ENCODE measurements at places on chromosomes 2 and 18. TPM values are rescaled to one million over a fixed set of nuclear protein-coding genes. Genes with fewer than 3 reads are reported as not detected.
A peak's percentile ranks its signal among the peaks of the same experiment; 100 is the strongest.

Gene MOCOS
- total RNA-seq: 11.8 TPM

Gene STEAP3
- 18.1 TPM for total RNA-seq

Gene NFATC1
- 2.1 TPM for total RNA-seq

Gene WDCP
- total RNA-seq: 2.8 TPM

Gene ABCG8
- not detected for total RNA-seq

Gene NOP58
- total RNA-seq: 95.2 TPM

Gene HDLBP
- total RNA-seq: 301 TPM

DNA sequence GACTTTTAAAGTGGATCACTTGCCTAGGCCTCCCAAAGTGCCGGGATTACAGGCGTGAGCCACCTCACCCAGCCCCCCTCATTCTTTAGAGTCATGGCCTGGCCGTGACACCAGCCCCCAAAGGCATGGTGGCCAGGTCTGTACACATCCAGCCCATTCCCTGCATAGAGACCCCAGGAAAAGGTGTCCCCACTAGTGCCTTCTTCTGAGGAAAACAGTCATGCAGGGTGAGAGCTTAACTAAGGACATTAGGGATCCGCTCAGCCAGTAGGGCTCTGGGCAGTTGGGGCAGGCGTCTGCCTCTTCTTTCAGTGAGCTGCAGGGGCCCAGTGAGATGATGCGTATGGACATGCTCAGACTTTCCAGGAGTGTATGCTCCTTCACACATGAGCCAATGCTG is 5.7 kb upstream of the AMER3 start:
- no peak overlapping the region for H3K4me3 ChIP-seq
- no peaks in the 10 kb centered on the region for H3K27me3 ChIP-seq
- no peaks in the 10 kb centered on the region for H3K36me3 ChIP-seq
- DNase-seq: no peak

- peaks cover 7% of the 10 kb centered on the region for H3K4me1 ChIP-seq
- no peak for DNase-seq
- H3K27ac ChIP-seq: no peak overlapping the region
- H3K27me3 ChIP-seq: no peaks in the 10 kb centered on the region
- no peaks in the 10 kb centered on the region for H3K36me3 ChIP-seq
Measured at GRCh38 chr18:24491927-24492834, 31.7 kb downstream of the HRH4 start.

GRCh38 chr2:137921105-137921880 is 43.0 kb upstream of the HNMT start:
- H3K27ac ChIP-seq: no peak overlapping the region
- no peak for DNase-seq
- H3K4me3 ChIP-seq: no peak overlapping the region
- H3K27me3 ChIP-seq: no peaks in the 10 kb centered on the region
- no peaks in the 10 kb centered on the region for H3K36me3 ChIP-seq

- H3K27ac ChIP-seq: no peak overlapping the region
- H3K4me3 ChIP-seq: no peak overlapping the region
- H3K4me1 ChIP-seq: no peaks in the 10 kb centered on the region
Measured at GRCh38 chr2:6111781-6112261, 419.6 kb downstream of the SOX11 start.

DNA sequence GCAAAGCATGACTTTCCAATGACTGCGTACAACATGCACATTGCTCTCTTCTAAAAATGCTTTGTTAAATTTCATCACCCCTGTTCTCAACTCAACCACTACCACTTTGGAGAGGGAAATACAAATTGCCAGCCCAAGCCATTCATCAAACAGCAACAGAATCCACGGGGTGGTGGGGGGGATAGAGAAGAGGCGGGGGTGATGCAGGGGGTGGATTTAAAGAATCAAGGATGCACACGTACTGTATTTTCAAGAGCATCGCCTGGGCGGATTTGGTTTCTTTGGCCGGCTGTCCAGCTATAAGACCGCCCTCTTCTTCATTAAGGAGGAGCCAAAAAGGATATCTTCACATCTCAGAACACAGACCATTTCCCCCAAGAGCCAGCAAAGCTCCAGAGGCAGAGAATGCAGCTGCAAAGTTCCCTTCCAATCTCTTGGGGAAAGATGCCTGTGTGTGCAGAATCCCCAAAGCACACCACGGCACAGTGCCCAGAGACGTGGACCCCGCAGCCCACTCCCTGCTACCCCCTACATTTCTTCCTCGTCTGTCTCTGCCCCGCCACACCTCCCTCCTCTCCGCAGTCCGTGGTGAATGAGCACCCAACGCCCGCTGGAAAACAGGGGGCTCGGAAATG is 977 bp downstream of the SLC8A1 start:
- no peak for DNase-seq
- H3K27me3 ChIP-seq: no peaks in the 10 kb centered on the region
- H3K4me1 ChIP-seq: peaks cover 3% of the 10 kb centered on the region
- H3K4me3 ChIP-seq: peak overlapping the region; percentile 50
- H3K36me3 ChIP-seq: no peaks in the 10 kb centered on the region
- peak overlapping the region; percentile 78 for H3K27ac ChIP-seq

DNA sequence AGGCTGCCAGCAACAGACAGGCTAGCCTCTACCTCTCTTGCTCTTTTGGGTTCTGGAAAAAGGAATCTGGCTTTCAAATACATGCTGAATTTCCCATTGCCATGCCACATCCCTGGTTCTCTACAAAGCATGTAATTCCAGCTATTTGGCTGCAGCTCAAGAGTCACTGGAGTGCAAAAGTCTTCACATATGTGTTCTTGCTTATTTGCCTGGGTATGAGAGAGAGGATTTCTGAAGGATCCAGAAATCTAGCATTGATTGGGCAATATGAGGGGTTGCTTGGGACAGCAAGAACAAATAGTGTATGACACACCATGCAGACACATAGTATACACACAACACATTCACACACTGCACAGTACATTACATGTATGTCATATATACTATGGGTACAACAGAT is 30.7 kb upstream of the LGALSL start:
- no peaks in the 10 kb centered on the region for H3K36me3 ChIP-seq

GRCh38 chr2:150495993-150496627 is 8.6 kb upstream of the RND3 start:
- H3K36me3 ChIP-seq: no peaks in the 10 kb centered on the region
- no peak overlapping the region for H3K4me3 ChIP-seq
- H3K4me1 ChIP-seq: peaks cover 11% of the 10 kb centered on the region
- H3K27ac ChIP-seq: no peak overlapping the region
- no peak for DNase-seq
- H3K27me3 ChIP-seq: no peaks in the 10 kb centered on the region

GRCh38 chr2:4745056-4745991 is 946.9 kb upstream of the SOX11 start:
- DNase-seq: no peak
- no peak overlapping the region for H3K27ac ChIP-seq
- no peak overlapping the region for H3K4me3 ChIP-seq
- no peaks in the 10 kb centered on the region for H3K27me3 ChIP-seq

- peaks cover 20% of the 10 kb centered on the region for H3K4me1 ChIP-seq
- H3K27me3 ChIP-seq: no peaks in the 10 kb centered on the region
- H3K36me3 ChIP-seq: no peaks in the 10 kb centered on the region
- DNase-seq: no peak
- no peak overlapping the region for H3K4me3 ChIP-seq
Measured at GRCh38 chr2:205658572-205658971, 23.7 kb upstream of the NRP2 start.

GRCh38 chr2:70962211-70962884 is 16.1 kb upstream of the ANKRD53 start:
- H3K36me3 ChIP-seq: no peaks in the 10 kb centered on the region
- no peak overlapping the region for H3K4me3 ChIP-seq
- DNase-seq: no peak

GRCh38 chr2:46177461-46178089 is 119.6 kb upstream of the EPAS1 start:
- H3K4me3 ChIP-seq: no peak overlapping the region
- H3K36me3 ChIP-seq: no peaks in the 10 kb centered on the region
- no peak for DNase-seq
- no peaks in the 10 kb centered on the region for H3K27me3 ChIP-seq

DNA sequence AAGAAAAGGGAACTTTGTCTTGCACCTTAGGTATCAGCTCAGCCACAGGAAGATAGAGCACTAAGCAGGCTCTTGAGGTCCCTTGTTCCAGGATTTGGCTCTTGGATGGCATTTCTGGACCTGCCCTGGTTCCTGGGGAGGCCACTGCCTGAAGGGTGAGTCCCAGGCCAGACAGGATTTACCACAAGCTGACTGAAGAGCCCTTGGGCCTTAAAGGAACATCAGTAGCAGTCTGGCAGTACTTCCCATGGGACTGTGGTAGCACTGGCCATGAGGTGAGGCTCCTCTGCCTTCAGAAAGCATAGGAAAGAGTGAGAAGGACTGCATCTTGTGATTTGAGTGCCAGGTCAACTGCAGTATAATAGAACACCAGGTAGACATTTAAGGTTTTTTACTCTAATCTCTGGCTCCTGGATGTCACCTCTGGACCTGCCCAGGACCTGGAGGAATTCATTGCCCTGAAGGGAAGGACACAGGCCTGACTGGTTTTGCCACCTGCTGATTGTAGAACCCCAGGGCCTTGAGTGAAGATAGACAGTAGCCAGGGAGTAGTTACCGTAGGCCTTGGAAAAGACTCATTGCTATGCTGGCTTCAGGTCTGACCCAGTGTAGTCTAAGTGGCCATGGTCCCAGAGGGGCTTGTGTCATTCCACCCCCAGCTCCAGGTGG is 154.4 kb upstream of the CREB1 start:
- no peak overlapping the region for H3K27ac ChIP-seq
- H3K27me3 ChIP-seq: no peaks in the 10 kb centered on the region
- no peak overlapping the region for H3K4me3 ChIP-seq
- no peaks in the 10 kb centered on the region for H3K4me1 ChIP-seq
- DNase-seq: no peak

DNA sequence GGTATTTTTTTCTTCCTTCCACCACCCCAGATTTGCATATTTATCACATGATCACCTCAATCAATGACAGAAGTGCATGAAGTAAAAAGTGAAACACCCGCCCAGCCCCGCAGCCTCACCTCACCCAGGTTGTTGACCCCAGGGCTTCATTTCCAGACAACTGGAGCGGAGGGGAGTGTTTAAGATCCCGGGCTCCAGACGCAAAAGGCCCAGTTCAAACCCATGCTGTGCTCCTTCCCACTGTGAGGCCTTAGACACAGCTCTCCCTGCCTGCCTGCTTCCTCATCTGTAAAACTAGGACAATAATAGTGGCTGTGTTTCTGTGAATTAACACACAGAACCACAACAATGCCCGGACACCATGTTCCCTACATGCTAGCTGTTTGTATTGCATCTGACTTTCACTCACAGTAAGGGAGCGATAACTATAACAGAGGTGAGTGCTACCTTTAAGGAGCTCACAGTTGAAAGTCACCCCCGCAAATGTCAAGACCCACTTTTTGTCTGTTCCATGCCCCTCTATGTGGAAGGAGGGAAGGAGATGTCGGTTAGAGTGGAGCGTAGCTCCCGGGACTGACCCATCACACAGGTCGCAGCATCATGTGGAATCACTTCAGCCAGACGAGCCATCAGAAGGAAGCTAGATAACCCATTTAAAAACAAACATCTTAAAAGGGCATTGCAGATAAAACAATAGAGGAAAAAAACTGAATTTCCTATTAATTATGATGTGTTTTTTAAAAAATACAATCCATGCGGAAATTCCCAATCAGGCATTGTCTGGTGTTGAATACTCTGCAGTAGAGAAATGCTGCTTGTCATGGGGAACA is 77.5 kb upstream of the DAPL1 start:
- H3K4me3 ChIP-seq: no peak overlapping the region
- no peaks in the 10 kb centered on the region for H3K27me3 ChIP-seq
- peaks cover 28% of the 10 kb centered on the region for H3K4me1 ChIP-seq

- no peak for DNase-seq
- no peak overlapping the region for H3K4me3 ChIP-seq
- no peak overlapping the region for H3K27ac ChIP-seq
- H3K36me3 ChIP-seq: no peaks in the 10 kb centered on the region
- no peaks in the 10 kb centered on the region for H3K27me3 ChIP-seq
Measured at GRCh38 chr2:86603905-86604304, 19.8 kb downstream of the RNF103 start.

DNA sequence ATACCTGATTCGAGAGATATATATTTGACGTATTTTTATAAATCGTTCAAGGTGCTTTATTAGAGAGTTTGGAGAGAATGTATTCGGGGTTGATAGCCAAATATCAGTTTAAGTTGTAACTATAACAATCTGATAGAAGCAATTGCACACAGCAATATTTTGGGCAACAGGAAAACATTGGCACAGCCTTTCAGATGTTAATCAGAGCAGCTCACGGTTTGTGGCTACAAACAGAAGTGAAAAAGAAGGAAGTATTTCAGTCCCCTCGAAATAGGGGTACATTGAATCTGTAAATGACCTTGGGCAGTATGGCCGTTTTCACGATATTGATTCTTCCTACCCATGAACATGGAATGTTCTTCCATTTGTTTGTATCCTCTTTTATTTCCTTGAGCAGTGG is 20.6 kb downstream of the SERPINB10 start:
- no peaks in the 10 kb centered on the region for H3K4me1 ChIP-seq
- H3K27me3 ChIP-seq: no peaks in the 10 kb centered on the region
- no peak overlapping the region for H3K27ac ChIP-seq
- H3K4me3 ChIP-seq: no peak overlapping the region
- DNase-seq: no peak

DNA sequence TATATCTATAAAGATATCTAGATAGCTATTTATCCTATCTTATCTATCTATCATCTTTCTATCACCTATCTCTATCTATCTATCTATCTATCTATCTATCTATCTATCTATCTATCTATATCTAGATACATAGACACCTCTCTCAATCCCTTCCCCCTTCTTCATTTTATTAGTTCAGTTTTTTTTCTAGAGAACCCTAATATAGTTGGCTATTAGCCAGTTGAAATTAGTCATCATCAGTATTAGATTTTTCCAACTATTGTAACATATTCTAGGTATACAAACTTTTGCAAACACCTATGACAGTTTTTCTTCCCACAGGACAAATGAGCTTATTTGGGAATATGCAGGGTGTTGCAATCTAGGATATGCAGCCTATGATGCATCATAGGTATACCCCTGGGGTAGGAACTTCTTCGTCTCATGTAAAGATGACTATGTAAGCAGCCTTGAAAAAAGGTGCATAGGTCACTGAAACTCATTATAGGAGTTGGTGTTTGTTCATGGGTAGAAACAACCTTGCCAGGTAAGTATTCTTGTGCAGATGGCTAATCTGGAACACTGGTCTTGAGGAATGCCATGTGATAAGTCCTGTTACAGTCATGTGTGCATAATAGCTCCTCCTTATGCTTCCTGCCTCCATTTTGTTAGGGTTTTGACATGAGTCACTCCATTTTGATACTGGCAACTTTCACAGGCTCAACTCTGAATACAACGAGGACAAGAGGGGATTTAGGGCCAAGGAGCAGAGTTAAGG is 160.7 kb upstream of the ZSWIM2 start:
- no peak overlapping the region for H3K27ac ChIP-seq
- DNase-seq: no peak
- no peaks in the 10 kb centered on the region for H3K36me3 ChIP-seq
- no peaks in the 10 kb centered on the region for H3K4me1 ChIP-seq
- no peak overlapping the region for H3K4me3 ChIP-seq

DNA sequence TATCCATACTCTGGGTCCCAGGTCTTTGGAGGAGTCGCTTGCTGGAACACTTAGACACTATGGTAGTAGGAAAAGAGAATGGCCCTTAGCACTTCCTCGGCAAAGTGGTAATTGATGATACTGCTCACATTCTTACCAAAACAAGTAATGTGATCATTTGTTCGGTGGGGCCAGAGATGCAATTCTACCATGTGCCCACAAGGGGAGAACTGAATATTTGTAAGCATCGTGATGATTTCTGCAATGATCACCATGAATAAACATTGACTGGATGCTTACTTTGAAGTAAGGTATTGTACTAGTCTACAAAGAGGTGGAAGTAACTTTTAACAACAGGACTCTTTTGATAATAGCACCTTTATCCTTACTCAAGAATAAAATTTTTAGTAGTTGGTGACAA is 109.7 kb downstream of the CD8B2 start:
- H3K27me3 ChIP-seq: no peaks in the 10 kb centered on the region
- no peak overlapping the region for H3K4me3 ChIP-seq
- H3K4me1 ChIP-seq: no peaks in the 10 kb centered on the region
- H3K27ac ChIP-seq: no peak overlapping the region
- DNase-seq: no peak
- H3K36me3 ChIP-seq: no peaks in the 10 kb centered on the region

All from esophagus squamous epithelium (tissue), 5 donors.